Anterior cingulate cortex (tissue), 58 donors: ENCODE measurements at places on chromosomes 4 and X.

- no peak for DNase-seq
These were observed 2271.5 kb downstream of the PCDH7 start for GRCh38 chr4:32991663-32992062.

DNA sequence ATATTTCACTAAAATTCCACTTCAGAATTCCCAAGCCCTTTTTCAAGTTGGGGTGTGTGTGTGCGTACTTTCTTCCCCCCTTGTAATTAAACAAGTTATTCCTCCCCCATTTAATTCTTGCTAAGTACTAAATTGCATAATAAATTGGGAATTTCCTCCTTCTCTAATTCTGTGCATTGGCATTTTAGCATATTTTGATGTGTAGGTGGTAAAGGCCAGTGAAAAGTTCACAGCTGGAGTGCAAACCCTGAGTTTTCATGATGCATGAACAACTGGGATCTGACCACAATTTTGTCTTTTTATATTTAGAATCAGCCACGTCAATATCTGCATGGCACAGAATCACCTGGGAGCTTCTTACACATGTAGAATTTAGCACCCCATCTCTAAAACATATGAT, 18.5 kb downstream of the ANXA3 start:
- DNase-seq, result no peak

DNA sequence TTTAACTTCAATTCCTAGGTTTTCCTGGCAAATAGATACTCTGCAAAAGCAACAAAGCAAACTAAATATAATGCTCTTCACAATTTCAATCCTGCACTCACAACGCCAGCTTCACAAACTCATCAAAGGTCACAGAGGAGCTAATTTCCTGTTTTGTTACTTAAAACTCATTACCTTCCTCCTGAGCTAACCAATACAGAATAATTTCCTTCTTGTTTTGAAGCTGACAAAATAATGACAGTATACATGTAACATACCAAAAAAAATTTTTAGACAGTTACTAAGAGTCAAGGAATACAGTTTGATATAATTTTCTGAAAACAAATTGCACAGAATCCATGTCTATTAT, 17.9 kb downstream of the CNOT6L start:
- DNase-seq, result no peak

GRCh38 chr4:69440308-69440707, 55.4 kb downstream of the UGT2B4 start:
- no peak for DNase-seq

- DNase-seq, result no peak
These were observed 168.1 kb downstream of the VSIG4 start for GRCh38 chrX:65871671-65872311.

- no peak for DNase-seq
These were observed 58.2 kb upstream of the EOLA2 start for GRCh38 chrX:149996515-149996914.

- no peak for DNase-seq
These were observed 2.6 kb downstream of the FAM114A1 start for GRCh38 chr4:38870098-38870808.

DNA sequence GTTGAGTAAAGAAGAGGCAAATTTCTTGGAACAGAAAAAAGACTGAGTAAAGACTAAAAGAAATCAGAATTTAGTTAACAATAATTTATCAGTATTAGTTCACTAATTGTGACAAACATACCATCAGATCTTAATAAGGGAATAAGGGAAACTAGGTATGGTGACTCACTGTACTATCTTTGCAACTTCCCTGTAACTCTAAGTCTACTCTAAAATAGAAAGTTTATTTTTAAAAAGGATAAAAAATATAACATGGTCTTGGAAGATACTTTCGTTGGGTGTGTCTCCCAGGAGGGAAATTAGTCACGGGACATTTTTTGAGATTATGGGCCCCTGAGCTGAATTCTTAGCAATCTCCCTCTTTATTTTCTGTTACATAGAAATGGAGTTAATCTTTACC, 97.3 kb downstream of the EMCN start:
- no peak for DNase-seq

GRCh38 chr4:65665771-65666523, 4.3 kb downstream of the EPHA5 start:
- no peak for DNase-seq

- DNase-seq, result no peak
These were observed 151.3 kb upstream of the LEF1 start for GRCh38 chr4:108320061-108320460.

DNA sequence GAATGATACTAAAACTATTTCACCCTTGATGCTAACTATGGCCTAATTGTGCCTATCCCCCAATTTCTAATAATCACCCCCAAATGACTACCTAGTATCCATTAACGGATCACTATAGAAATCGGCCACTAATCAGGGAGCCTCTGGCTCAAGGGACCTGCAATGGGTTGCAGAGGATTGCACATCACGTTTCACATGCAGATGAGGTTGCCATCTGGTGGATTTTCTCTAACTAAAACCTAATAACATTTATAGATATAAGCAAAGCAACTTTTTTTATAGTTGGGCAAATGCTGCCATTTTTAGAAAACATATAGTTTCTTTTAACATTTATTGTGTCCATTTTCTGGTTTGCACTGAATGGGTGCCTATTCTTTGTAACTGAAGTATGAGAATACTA, 28.3 kb upstream of the ALG13 start:
- DNase-seq, result no peak

GRCh38 chr4:144705601-144706590, 59.9 kb downstream of the HHIP start:
- no peak for DNase-seq

GRCh38 chrX:122248681-122249080, 935.4 kb upstream of the GRIA3 start:
- no peak for DNase-seq

DNA sequence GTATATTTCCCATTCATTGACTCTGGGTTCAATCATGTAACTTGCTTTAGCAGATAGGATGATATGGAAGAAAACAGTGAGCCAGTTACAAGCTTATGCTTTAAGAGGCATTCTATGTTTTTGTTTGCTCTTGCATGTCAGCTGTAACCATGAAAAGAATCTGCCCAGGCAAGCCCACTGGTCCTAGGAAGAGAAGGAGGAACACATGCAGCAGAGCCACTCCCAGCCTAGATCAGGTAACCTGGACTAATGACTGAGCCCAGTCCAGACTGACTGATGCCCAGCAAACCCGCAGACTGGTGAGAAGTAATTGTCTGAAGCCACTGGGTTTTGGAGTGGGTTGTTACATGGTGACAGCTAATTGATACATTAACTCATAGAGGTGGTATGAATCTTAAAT, 167.9 kb downstream of the COL4A6 start:
- DNase-seq, result no peak

GRCh38 chr4:141562649-141563048, 73.7 kb upstream of the IL15 start:
- no peak for DNase-seq

DNA sequence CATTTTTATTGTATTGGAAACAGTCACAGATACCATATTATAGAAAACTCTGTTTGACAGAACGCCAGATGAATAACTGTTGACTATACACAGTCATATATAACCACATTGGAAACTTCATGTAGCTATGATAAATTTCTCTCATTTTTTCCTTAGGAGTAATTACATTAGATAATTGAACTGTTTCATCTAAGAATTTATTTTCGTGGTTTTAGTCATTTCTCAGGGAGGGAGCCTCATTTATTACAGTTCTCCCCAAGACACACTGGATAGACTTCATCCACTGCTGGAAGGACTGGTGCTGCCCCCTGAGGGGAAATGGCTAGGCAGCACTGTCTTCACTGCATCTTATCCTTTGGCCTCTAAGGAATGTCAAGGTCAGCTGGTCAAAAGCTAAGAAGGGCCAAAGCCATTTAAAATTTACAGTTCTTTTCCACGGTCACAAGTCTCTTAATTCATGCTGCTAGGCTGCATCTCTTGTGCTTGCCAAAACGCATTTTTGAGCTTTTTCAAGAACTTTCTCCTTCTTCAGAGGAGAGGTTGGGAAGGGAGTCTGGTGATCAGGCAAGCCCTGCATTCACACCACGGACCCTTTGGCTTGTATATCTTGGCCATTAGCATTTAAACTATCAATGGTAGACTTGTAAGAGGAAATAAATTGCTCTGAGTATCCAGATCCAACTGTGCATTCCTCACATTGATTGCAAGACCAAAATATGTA, 145.1 kb downstream of the CBR4 start:
- DNase-seq, result no peak

GRCh38 chr4:6969826-6970800, 60.5 kb downstream of the TBC1D14 start:
- DNase-seq, result no peak

DNA sequence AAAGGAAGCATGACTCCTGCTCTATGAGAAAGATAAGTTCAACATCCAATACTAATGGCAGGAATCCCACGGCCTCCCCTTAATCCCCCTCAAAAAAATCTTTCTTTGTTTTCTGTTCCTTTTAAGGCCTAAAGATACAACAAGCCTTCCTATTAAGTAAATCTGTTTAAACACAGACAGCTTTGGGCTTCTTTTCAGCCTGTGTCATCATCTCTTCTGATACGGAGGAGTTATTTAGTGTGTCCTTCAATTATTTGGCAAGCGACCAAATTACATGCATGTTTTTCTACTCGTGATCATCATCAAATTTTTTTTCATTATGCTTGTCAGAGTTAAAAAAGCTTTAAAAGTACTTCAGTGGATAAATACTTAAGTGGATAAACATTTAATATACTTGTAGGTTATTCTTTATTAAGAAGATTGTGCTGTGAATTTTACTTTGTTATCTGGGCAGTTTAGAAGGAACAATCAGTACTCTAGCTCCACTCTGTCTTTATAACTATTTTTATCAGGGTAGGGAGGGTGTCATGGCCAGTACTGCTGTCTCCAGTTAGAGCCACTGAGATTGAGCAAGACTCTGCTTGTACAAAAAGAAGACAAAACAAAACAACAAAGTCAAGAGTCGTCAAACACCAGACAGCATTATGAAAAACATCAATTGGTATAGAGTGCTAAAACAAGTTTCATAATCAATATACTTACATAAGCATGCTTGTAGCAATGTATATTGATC, 210.7 kb downstream of the PRR32 start:
- no peak for DNase-seq
